ENCODE measurements at places on chromosomes 7 and 10.
A peak's percentile ranks its signal among the peaks of the same experiment; 100 is the strongest.

DNA sequence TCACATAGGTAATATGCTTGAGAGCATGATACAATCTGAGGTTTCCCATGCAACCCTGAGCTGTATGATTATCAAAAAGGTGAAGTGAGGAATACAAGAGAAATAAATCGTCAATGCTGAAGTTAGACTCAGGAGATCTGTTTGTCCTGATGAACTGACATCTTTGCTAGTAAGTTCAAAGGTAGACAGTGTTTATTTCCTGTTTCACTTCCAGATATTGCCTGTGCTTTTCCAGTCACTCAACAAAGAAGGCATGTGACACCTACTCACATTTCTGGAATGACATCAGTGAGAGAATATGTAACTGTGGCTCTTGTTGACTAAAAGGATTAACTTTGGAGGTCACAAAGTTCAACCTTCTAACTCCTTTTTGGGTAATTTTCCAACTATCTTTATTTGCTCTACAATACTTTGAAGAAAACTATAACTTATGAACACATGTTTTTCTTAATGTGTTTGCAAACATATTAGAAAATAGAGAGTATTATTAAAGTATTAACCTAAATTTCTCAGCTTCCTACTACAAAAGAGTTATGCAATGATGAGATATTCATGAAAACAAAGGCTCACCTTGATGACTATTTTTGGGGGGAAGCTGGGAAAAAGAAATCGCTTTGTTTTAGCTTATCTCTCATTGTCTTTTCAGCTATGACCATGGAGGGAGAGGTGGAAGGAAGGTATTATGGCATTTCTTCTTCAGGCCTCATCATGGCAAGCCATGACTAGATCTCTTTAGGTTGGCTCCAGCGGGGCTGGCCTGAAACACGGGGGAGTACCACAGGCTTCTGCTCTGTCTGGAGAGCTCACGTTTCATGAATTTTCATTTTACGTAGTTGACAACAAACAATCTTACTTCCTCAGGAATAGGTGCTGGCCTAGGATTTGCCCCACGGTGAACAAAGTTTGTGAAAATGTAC, 214.7 kb upstream of the SLC26A5 start:
- DNase-seq: peak; percentile 11

- DNase-seq: no peak
These were observed 2.7 kb downstream of the PRSS37 start for GRCh38 chr7:141838581-141838980.

GRCh38 chr10:69268761-69269416, 9.4 kb upstream of the HK1 start:
- no peak for DNase-seq

DNA sequence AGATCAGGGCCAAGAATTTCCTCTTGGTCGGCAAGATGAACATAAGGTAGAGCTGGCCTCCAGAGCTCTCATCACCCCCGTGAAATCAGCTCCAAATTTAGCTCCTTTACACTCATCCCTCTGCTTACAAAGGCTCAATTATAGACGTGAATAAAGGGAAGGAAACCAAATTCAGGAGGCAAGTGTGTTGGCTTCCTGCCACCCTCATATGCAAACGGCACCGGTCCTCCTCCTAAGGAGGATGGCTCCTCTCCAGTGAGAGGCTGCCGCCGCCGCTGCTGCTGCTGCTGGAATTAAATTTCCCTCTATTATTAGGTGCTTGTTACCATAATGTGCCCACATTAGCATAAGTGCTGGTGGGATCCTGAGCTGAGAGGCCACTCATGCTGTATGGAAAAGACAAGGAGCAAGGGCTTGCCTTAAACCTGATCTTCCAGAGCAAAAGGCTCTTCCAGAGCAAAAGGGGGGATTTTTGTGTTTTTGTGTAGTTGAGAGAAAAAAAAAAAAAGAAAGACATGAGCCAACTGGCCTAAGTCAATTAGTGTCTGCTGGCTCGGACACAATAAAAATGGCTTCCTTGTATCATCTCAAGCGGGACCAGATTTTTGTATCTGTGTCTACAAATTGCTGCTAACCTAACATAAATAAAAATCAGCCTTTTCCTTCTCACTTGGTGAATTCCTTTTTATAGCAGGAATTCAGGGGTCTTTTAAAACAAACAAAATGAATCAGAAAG, 68.4 kb downstream of the CDHR3 start:
- DNase-seq: no peak

DNA sequence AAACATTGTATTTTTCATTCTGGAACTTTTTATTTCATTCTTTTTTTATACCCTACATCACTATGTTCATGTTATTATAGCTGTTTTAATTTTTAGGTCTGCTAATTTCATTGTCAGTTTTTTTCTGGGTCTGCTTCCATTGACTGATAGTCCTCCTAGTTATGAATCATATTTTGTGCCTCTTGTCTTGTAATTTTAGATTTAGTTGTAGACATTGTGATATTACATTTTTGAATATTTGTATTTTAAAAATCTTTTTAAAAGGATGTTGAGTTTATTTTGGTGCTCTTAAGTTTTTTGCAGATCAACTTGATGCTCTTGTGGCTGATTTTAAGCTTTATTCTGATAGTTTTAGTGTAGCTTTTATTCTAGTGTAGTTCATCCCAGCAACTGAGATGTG, 57.6 kb downstream of the BTRC start:
- no peak for DNase-seq

- no peak for DNase-seq
These were observed 71.5 kb upstream of the LRRC17 start for GRCh38 chr7:102841290-102841689.

- DNase-seq: peak; percentile 43
These were observed 45.5 kb downstream of the NOD1 start for GRCh38 chr7:30433082-30433481.

GRCh38 chr10:114635101-114635500, 23.0 kb downstream of the ABLIM1 start:
- DNase-seq: no peak

DNA sequence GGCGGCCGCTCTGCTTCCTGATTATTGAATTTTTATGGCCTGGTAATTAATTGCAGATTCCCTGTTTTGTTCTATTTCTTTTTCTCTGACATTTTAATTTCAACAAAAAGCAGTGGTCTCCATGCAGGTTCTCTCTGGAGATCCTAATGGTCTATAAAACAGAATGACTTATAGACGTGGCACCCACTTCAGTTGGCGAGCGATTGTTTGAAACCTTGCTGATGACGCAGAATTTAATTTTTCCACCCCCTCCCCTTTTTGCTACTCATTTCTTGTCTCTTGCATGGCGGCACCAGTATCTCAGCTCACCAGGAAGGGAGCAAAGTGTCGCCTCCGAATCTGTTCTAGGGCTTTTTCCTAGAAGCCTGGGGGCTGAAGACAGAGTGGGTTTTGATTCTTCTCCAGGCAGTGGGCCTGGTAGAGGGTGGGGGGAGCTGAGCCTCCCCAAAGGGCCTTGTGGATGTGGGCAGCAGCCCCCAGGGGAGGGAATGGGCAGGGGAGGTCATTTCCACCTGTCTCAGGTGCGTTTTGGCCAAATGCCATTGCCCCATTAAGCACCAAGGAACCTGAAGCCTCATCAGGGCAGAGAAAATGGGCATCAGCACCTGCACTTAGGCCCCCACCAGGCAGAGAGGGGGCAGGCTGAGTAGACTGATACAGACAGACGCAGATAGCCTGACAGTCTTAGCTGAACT, 3.5 kb upstream of the COMTD1 start:
- no peak for DNase-seq

DNA sequence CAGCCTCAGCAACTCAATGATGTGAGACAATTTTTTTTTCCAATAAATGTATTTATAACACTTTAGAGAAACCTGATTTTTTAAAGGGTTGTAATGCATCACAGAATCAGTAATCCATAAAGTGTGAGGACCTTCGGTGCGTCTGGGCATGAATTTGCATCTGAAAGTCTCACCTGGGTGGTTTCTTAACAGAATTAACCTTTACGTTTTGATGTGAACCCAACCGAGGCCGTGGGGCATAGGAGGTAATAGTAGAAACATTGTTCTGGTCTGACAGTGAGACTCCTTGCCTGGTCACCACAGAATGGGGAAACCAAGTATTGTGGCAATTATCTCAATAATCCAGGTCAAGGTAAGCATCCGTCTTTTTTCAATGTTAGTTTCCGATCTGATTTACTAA, 114.6 kb downstream of the PRKCQ start:
- no peak for DNase-seq

DNA sequence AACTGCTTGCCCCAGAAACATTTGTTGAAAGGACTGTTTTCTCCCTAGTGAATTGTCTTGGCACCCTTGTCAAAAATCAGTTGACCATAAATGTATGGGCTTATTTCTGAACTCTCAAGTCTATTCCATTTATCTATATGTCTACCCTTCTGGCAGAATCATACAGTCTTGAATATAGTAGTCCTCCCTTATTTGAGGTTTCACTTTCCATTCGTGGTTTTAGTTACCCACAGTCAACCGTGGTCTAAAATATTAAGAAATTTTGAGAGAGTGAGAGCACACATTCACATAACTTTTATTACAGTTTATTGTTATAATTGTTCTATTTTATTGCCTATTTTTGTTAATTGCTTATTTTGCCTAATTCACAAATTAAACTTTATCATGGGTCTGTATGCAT, 17.4 kb upstream of the CEP41 start:
- DNase-seq: no peak

DNA sequence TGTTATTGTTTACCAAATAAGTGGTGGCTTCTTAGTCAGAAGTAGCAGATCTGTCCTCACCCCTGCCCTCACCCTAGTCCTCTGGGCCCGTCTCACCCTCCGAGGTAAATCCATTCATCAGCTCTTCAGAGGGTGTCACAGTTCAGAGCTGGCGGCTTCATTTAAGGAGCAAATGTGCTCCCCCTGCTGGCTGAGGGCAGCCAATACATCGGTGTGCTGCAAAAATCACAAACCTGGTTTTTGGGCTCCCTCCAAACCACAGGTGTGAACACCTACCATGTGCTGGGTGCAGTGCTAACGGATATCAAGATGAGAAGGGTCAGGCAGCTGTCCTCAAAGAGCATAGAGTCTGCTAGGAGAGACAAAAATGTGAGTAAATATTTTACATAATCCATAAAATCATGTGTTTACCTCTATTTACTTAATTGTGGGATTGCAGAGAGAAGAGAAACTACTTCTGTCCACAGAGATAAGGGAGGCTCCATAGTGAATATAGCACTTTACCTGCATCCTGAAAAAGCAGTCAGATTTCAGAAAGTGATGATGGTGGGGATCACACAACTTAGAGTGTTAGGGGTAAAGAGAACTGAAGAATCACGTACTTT, 15.5 kb upstream of the CRTAC1 start:
- DNase-seq: peak; percentile 84

- DNase-seq: no peak
These were observed 222.3 kb upstream of the TMEM229A start for GRCh38 chr7:124255041-124255655.

DNA sequence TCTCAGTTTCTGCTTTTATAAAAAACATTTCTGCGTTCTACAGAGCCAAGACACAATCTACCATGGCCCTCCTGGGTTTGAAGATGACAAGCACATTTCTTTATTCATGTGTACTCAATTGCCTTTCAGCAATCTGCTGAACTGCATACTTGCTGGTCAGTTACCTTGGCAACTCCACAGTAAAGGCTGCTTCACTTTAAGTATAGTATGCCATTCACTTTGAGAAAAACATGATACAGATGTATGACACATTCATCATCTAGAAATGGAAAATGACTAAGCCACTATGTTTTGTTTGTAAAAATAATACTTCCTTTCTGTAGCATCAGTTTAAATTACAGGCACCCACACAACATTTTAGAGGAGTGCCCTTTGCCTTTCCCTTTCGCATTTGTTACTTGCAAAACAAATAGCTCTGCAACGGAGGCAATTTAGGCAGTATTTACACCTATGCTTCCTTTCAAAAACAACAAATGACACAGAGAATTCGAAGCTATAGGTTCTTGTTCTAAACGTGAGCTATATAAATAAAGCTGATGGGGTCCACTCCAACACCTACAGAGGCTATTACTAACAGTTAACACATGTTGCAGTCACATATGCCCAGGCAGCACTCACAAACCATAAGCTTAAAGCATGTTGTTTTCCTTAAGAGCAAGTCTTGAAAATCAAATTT, 23.5 kb downstream of the SGCE start:
- DNase-seq: peak; percentile 16

DNA sequence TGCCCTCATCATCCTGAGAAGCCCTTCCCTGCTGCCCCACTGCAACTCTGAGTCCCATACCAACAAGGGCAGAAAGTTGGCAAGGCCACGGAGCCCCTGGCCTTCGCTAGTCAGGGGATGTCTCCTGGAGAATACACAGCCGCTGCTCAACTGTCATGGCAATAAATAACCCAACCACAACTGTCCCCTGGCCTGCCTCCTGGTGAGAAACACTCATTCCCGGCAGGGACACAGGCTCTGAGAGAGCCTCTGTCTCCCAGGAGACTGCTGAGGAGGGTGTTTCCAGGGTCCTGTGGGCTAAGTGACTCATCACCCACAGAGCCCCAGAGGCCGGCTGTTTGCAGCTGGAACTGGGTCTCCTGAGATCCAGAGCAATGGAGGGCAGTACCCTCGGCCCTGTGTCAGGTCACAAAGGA, 354.1 kb downstream of the TNS3 start:
- DNase-seq: no peak

- no peak for DNase-seq
These were observed 21.7 kb upstream of the FOXI2 start for GRCh38 chr10:127715249-127715648.

- no peak for DNase-seq
These were observed 103.6 kb downstream of the ARHGAP22 start for GRCh38 chr10:48501226-48501625.

DNA sequence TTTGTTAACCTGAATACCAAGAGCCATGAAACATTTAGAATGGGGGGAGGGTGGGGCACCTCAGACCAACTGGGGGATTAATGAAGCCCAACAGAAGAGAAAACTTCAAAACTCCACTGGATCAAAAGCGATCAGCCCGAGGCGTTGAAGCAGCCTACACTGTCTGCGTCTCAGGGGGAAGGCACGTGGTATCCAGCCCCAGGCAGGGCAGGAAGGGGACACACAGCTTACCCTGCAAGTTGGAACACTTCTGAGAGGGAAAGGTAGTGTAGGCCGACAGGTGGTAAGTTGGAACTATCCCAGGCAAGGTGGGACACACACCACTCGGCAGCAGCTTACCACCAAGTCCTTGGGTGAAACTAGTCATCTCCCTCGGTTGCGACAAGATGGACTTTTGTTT, 102.9 kb downstream of the TAX1BP1 start:
- DNase-seq: no peak

DNA sequence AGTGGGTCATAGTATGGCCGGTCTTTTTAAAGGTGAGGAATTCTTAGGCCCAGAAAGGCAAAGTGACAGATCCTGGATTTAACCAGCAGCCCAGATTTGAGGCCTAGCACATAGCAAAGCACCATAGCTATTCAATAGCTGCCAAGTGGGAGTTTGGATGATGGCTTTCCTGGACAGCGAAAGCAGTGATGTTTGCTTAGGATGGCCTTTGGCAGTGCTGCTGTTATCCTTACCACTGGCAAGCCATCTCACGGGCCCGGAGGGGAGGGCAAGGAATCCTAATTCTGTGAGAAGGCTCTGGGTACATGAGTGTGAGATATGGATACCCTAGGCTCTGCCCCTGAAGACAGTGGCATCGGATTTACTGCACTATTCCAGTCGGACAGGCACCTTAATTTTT, 50.4 kb downstream of the TCF7L2 start:
- no peak for DNase-seq
